NCI-H2029 (cell line): ENCODE measurements at places on chromosomes 12 and 14.

- DNase-seq: no peak
Observed at GRCh38 chr12:79141776-79142175, 277.2 kb downstream of the SYT1 start.

DNA sequence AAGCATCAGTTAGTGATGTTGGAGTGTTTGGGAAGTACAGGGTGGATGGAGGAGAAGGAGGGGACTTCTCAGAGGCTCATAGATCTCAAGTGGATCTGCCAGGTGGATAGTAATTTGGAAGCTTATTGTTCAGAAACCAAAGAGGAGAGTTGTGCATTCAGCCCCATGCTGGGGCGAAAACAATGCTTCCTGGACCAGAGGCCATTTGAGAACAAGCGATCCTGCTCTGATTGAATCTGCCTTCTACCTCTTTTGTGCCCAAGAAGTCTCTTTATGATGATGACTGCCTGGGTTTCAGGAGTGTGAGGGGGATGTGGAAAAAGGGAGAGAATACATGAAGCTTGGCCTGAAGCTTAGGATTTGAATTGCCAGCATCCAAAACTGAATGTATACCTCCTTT is 110.8 kb upstream of the SRRM4 start:
- no peak for DNase-seq

GRCh38 chr12:83130178-83130577 is 443.5 kb downstream of the TMTC2 start:
- no peak for DNase-seq

DNA sequence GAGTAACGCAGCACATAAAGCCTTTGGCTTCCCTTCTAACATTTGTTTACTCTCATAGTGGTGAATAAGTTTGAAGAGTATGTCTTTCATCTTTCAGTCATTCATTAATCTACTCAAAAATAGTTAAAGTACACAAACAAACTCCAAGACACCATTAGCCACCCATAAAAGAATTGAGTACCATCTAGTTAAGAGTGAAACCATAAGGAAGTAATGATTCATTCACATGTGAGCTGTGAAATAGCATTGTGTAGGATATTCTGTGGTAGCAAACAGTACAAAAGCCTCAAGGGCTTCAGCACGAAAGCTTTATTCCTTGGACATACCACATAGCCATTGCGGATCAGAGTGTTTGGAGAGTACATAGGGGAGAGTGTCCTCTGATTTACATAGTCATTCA is 13.9 kb downstream of the SYT1 start:
- DNase-seq: peak; percentile 48

- no peak for DNase-seq
Observed at GRCh38 chr14:64649383-64649998, 54.7 kb upstream of the PLEKHG3 start.

DNA sequence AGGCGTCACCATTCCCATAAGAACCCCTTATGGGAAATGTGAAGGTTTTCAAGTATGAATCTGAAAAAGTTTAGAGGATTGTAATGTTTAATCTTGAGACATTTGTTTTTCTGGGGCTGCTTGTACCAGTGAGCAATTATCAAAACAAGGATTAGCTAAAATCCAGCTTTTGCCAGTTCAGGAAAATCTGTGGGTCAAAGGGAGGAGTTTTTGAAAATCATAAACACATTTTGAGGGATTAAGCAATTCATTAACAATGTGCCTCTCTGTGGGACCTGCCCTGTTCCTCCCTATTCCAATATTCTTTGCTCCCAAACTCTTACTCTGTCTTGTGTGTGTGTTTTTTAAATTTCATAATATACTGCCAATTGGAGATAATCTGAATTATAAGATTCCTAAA is 11.7 kb upstream of the DAAM1 start:
- no peak for DNase-seq
